M059J (cell line): ENCODE measurements at places on chromosomes 5 and 9. TPM values are rescaled to one million over a fixed set of nuclear protein-coding genes. Genes with fewer than 3 reads are reported as not detected.

The TTC1 gene
- total RNA-seq: 71.3 and 76.1 TPM in 2 replicates

The RBM22 gene
- 38.8 and 39.3 TPM in 2 replicates for total RNA-seq

The STING1 gene
- total RNA-seq: 29.3 and 35.2 TPM in 2 replicates

The WDR31 gene
- 0.22 and 0.32 TPM in 2 replicates for total RNA-seq

The SLC6A7 gene
- not detected in 2 replicates for total RNA-seq
